SK-N-SH (cell line): ENCODE measurements at places on chromosomes 3 and 15. TPM values are rescaled to one million over a fixed set of nuclear protein-coding genes. Genes with fewer than 3 reads are reported as not detected.

GLDN gene
- not detected in 2 replicates for polyA plus RNA-seq

- no peak for DNase-seq
These were observed 29.9 kb downstream of the CRABP1 start for GRCh38 chr15:78370013-78370412.

DNA sequence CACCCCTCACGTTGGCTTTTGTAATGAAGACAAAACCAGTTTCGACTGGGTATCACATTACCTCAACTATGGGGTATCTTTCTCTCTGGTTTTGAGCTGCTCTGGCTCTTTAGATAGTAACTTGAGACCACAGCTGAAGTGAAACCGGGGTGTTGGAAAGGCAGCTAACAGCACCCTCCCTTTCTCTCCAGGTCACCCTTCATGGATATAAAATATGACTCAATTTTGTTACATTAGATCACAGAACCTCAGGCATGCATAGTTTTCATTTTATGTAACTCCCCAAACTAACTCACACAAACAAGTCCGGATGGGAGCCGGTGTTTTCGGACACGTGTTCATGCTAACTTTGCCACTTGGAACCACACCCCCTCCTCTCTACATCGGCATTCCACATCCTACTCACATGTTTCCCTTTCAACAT lies 90.7 kb downstream of the NR2F2 start:
- no peak for DNase-seq

DNA sequence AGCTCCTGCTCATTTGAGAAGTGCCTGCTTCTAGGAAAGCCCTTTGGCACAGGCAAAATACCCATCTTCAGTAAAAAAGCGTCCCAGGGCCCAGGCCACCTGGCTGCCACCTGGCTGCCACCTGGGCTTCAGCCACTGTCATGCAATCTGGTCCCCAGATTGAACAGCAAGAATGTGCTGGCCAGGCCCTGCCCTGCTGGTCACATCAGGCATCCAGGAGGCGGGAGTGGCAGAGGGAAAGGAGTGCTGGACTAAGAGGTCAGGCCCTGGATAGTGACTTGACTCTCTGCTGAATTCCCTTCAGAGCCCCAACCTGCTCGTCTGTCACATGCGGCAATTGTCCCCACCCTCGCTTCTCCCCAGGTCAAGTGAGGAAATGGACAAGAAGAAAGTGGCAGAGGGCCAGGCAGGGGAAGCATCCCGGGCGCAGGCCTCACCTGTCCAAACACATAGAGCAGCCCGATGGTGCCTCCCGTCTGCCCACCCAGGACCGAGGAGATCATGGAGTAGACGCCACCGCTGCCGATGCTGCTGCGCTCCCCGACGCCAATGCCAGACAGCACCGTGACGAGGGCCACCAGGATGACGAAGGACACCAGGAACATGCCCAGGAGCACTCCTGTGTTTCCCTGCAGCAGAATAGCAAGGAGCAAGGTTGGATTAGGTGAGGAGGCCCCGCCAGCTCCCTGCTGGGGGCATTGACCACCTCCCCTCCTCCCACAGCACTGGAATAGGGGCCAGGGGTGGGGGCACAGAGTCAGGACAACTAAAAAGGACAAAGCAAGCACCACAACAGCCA lies 25.5 kb downstream of the SLC12A8 start:
- peak; percentile 64 for DNase-seq

DNA sequence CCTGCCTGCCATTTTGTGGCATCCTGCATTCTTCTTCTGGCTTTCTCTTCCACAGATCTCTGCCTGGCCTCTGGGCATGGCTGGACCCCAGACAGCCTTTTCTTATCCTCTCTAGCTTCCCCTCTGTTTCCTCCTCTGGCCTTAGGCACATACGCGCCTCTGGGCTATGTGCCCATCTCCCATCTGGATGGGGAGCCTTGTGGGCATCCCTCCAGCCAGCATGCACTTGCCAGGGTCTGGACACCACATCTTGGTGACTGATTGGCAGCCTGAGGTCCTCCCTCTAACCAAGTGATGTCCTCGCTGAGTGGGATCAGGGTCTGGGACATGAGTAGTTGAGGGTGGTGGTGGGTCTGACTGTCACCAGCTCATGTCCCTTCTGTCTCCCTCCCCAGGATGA lies 12.8 kb downstream of the PLEKHO2 start:
- DNase-seq: no peak

DNA sequence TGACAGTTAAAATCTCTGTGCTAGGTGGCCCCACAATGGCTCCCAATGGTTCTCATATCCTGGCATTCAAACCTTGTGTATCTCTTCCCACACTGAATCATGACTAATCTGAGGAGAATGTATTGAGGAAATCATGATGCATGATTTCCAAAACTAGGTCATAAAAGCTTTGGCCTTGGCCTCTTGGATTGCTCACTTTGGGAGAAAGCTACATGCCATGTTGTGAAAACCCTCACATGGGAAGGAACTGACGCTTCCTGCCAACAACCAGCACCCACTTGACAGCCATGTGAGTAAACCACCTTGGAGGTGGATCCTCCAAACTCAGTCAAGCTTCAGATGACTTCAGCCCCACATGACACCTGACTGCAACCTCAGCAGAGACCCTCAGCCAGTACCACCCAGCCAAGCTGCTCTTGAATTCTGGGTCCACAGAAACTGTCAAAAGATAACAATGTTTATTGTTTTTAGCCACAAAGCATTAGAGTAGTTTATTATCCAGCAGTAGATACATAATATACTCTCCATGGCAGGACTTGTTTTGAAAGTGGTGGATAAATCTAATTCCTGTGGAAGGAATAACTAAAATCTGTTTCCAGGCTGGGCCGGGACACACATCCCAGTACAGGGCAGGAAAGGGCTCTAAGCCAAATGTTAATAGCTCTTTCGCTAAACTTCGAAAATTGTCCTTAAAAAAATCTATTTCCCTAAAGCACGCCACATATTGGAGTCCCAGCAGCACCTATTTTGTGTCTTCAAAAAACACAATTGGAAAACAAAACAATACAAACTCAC lies 1.0 kb upstream of the ZNF620 start:
- no peak for DNase-seq

DNA sequence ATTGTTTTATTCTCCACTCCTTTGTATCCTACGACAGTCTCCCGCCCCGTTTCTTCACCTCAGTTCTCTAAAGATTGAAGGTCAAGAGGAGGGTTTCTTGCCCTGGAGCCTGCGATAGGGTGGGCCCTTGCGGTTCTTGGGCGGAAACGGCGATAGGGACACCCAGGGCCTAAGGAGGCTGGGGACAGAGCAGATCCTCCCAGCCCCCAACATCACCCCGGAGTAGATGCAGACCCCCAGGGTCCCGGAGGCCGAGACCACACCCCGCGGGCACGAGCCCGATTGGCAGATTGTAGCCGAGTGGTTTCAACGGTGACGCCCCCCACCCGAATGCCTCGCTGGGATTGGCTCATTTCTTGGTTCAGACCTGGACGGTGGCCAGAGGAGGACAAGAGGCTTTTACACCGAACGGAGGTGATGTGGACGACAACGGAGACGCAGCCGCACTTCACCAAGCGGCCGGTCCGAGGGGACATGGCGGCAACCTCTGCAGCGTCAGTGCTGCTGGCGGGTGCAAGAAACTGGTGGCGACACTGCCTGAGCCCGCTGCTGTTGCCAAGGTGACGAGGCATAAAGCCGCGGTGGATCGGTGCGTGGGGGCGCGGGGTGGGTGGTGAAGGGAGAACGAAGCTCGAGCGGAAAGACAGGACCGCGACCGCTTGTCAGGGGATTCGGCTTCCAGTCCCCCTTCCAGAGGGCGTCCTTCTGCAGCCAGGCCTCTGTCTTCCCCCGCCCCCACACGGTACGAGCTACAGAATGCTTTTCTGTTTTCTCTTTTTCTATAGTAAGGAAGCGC lies 19.0 kb upstream of the MCF2L2 start:
- peak; percentile 93 for DNase-seq

DNA sequence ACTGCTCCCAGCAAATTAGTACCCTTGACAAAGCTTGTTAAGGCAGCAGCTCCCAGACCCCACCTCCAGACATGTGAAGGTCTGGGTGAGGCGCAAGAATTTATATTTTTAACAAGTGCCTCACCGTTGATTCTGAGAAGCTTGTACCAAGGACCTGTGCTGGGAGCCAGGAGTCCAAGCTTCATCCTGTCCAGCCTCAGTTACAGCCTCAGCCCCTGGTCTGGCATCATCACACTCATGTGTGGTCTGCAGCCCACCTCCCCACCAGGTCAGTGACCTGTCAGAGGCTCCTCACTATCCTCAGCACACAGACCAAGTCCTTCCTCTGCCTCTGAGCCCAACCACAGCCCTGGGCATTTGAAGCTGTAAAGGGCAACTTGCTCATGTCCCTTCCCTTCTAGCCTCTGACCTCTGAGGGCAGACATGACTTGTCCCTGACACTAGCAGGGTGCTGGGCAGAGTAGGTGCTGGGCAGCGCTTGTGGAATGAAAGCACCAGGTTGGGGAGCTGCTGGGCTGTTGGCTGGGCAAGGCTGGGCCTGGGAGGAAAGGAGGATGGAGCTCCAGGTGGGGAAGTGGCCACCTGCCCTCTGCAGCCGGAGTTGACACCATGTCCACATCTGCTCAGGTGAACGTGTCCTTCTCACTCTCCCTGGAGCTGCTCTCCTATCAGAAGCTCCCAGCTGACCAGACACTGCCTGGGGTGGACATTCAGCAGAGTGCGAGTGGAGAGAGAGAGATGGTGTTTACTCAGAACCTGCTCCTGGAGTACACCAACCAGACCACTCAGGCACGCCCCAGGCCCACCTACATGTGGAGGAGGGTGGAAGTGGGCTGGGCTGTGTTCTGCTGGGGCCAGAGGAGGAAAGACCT lies 16.9 kb downstream of the ACAA1 start:
- no peak for DNase-seq

DNA sequence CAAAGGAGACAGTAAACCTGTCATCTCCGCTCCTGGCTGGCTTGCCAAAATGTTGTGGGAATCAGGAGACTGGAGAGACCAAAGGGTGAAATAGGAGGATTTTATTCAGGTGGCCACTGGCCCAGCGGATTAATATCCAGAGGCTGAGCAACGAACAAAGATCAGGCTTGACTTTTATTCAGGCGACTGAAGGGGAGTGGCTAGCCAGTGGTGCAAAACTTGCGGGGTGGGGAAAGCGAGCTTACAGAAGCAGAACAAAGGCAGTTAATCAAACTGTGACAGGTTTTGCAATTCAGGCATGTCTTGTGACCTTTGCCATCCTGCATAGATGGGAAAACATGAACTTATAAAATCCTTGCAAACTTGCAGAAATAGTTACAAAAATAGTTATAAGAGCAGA lies 19.8 kb upstream of the ACAD9 start:
- DNase-seq: no peak

CPNE9 gene
- 0.03 and 0.06 TPM in 2 replicates for polyA plus RNA-seq

DNA sequence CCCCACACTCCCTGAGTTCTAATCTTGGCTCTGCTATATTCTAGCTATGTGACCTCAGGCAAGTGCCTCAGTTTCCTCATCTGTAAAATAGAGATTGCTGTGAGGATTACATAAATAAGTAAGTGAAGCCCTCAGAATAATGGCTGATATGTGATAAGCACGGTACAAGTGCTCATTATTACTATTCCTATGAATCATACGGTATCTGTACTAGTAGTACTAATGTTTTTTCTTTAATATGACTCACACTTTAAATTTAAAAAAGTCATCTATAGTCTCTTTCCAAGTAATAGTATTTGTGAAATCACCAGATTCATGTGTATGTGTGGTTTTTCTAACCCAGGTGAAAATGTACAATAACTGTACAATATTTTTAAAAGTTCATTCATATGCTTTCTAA lies 58.7 kb downstream of the CLDN11 start:
- DNase-seq: no peak

CPLX3 gene
- not detected in 2 replicates for polyA plus RNA-seq

DNA sequence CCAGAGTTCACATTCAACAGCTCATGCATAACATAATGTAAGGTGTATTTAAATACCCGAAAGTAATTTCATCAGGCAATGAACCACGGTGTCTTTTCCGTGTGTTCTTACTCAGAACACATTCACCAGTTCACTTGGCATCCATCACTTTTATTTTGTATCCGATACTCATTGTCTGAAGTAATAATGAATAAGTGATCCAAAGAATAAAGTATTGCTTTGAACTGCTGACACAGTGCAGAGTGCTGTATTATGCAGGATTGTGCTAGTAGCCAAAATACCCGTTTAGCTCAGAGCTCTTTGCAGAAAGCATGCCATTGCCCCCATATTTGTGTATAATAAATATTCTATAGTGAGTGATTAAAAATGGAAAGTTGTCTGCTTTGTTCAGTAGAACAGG lies 460.9 kb upstream of the KCNMB2 start:
- no peak for DNase-seq

DNA sequence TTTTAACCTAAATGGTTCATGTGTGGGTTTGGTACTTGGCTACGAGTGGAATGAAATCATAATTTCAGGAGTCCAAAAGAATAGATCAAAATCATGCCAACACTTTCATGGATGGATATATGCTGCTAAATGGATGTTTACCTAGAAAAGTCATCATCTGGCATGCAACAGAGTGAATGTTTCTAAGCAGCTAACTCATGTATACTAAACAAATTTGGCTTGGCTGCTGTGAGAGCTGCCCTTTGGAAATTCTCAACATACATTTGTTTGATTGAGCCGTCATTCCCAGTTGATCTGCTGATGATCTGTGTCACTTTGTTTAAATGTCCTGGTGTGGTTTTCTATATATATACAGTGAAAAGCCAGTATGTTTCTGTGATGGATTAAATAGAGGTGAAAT lies 263.3 kb downstream of the MECOM start:
- DNase-seq: no peak

- no peak for DNase-seq
These were observed 72.5 kb downstream of the MRPL46 start for GRCh38 chr15:88394553-88395145.

LRRC49 gene
- 7.2 and 10.4 TPM in 2 replicates for polyA plus RNA-seq

- DNase-seq: peak; percentile 11
These were observed at the start of gene LXN for GRCh38 chr3:158672215-158673176. TSS of gene LXN (minus strand) at chr3:158672648. CDS start at chr3:158672478, 170 bp downstream.

DNA sequence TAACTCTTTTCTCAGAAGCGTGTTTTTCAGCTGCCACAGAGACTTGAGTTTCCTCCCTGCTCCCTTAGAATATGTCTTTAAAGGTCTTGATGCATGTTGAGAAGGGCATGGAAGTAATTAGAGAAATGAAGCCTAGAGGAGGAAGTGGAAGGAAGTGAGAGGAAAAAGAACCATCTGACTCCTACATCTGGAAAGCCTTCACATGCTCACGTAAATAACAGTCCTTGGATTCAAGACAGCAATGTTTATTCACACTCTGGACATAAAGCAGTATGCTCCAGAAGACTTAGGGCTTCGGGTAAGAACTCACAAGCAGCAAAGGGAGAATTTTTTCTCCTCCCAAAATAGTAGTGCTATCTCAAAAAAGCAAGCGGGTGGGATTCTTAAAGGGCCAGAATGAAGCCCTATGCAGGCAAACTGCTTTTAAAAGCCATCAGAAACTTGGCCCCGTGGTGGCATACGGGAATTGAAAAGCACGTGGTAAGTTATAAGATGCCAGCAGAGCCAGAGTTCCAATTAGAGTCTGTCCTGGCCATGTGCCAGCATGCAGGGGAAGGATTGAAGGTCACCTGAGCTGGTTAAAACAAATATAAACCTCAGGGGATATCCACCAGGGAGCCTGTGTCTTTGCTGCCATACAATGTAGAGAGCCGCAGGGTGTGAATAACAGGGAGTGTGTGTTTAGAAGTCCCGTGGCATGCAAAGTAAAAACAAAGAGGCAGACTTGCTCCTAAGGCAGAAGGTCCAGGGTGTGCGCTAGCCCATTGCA lies 380.8 kb upstream of the NDN start:
- DNase-seq: no peak

ITPKA gene
- 1.0 and 2.2 TPM in 2 replicates for polyA plus RNA-seq

- peak; percentile 74 for DNase-seq
These were observed 55.6 kb downstream of the SMAD3 start for GRCh38 chr15:67120839-67121643.

GRCh38 chr15:101773496-101774100 lies 29.7 kb upstream of the OR4F6 start:
- DNase-seq: no peak

- no peak for DNase-seq
These were observed 3.4 kb upstream of the MITF start for GRCh38 chr3:69735893-69736292.
